ENCODE measurements at places on chromosomes 5 and 9.

DNA sequence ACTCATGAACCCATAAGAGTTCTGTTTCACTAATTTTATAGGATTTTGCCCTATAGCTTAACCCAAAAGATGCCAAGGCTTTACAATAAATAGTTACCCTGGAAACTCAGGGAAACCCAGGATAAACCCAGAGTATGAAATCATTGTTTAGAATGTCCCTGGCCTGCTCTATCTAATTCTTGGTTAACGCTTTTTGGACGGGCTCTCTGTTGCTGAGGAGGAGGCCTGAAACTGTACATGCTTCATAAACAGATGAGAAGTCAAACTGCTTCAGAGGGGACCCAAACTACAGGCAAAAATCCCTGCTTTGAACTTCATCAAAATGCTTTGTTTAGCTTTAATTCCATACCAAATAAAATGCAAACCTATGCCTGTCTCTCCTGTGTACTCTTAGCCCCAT is 291.9 kb downstream of the SH3GL2 start:
- no peak for DNase-seq

DNA sequence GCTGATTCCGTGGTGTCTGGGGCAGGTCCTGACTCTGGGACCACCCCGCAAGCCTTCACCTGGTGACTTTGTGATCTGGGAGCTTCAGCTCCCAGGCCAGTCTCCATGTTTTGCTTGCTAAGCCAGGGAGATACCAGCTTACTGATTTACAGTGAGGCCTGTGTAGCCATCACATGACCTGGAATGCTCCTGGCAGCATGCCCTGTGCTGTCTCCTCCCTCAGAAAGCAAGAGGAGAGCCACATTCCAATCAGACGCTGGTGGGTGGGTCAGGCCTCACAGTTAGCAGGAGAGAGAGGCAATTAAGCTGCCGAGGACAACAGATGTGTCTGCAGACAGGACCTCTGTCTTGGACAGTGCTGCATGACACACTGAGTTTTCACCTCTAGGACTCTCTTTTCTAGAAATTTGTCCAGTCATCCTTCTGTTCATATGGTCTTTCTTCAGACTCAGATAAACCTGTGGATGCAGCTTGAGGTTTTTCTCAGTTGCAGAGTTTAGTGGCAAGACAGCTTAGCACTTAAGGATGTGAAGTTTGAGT is 24.4 kb upstream of the GRPEL2 start:
- no peak for DNase-seq

DNA sequence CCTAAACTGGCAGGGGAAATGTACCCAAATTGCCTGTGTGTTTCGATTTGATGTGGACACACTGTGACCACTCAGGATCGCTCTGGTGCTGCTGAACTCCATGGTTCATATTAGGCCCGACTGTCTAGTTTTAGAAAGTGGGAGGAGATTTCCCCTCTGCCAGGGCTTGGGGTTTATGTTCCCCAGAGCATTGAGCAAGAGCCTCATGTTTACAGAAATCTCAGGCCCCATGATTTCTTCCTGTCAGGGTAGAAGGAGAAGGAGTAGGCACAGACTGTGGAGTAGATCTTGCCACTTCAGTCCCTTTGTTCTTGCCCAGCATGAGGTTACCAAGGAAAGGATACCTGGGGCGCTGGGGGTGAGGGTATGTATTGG is 40.8 kb upstream of the GLRX start:
- peak; percentile 58 for DNase-seq

DNA sequence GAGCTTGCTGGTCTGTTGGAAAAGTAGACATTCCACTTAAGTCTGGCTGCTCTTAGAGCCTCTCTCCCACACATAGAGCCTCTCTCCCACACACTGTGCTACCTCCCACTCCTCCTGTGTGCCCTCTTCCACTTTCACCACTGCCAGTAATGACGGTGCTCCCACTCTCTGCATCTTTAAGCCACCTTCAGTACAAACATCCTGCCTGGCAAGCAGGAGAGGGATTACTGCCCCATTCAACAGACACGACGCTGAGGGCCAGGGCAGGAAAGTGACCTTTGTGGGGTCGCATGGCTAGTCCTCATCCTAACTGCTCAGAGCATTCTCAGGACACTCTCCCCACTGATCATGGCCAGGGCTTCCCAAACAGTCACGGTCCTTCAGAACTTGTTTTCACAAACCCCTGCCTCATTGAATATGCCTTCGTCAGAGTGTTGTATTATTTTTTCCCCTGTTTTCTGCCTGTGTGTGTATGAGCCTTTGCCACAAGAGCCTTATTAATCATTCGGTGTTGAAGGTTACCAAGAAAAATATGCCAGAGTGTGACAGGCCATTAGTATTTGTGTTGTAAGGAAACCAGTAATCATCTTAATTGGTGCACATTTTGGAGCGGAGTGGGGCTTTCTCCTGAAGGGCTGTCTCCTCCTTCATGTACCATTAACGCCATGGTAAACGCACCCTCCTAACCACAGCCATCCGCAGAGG is 87.1 kb upstream of the SAP30L start:
- no peak for DNase-seq

DNA sequence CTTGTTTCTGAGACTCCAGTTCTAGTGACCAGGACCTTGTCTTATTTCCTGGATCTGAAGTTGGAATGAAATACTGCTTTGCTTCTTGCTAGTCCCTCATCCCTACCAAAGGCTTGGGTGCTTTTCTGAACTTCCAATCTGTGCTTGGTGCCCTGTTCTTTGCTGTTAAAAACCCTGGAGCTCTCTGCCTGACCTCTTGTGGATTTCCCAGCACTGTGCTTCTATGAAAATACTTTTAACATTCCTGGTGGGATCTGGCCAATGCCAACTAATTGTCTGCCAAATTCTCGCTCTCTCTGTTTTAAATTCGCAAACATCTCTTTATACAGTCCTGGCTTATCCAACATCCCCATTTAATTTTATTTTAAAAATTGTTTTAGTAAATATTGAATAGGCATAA is 26.7 kb upstream of the CSNK1G3 start:
- DNase-seq: no peak

- DNase-seq: no peak
Observed at GRCh38 chr5:132465059-132465707, 25.4 kb downstream of the IRF1 start.

Data from GM12865 (cell line).